ENCODE measurements at places on chromosomes 4 and X. TPM values are rescaled to one million over a fixed set of nuclear protein-coding genes. Genes with fewer than 3 reads are reported as not detected.

The KIF4A gene
- total RNA-seq: 3.1 TPM

The LEF1 gene
- 2.2 TPM for total RNA-seq

The EMCN gene
- total RNA-seq: 8.0 TPM

The AFP gene
- not detected for total RNA-seq

The ZFP42 gene
- not detected for total RNA-seq

Measured in mucosa of descending colon (tissue), 3 donors.